Smooth muscle cell of trachea (primary cell): ENCODE measurements at places on chromosomes 7 and 10. TPM values are rescaled to one million over a fixed set of nuclear protein-coding genes. Genes with fewer than 3 reads are reported as not detected.

Gene CYP3A5
- 0.17 and 0.44 TPM in 2 replicates for total RNA-seq

Gene PTPRN2
- 0.29 and 0.50 TPM in 2 replicates for total RNA-seq

Gene VAX1
- total RNA-seq: not detected in 2 replicates

Gene AKR1C1
- total RNA-seq: 528 and 638 TPM in 2 replicates

Gene MBLAC1
- total RNA-seq: 2.5 and 3.6 TPM in 2 replicates

Gene NEUROG3
- not detected in 2 replicates for total RNA-seq

Gene GATA3
- total RNA-seq: not detected in 2 replicates

Gene FAM25A
- total RNA-seq: not detected in 2 replicates

Gene SCART1
- 3.0 and 3.9 TPM in 2 replicates for total RNA-seq

Gene FANK1
- 1.3 and 3.1 TPM in 2 replicates for total RNA-seq

Gene PDIA4
- 315 and 354 TPM in 2 replicates for total RNA-seq

Gene VWC2
- total RNA-seq: not detected in 2 replicates

Gene SP8
- not detected in 2 replicates for total RNA-seq

Gene PRPS1L1
- total RNA-seq: 0.15 TPM in 1 of 2 replicates, not detected in the other

Gene DNAJC1
- 37.5 and 39.1 TPM in 2 replicates for total RNA-seq

Gene CPA4
- 3.8 and 8.4 TPM in 2 replicates for total RNA-seq

Gene SYNPO2L
- not detected in 2 replicates for total RNA-seq

Gene BTRC
- total RNA-seq: 7.9 and 10.6 TPM in 2 replicates

Gene ITPRID1
- not detected in 2 replicates for total RNA-seq

Gene ZP3
- total RNA-seq: 0.87 and 7.1 TPM in 2 replicates

Gene CDC14C
- 0.15 and 0.17 TPM in 2 replicates for total RNA-seq

Gene MEIG1
- total RNA-seq: 0.50 TPM in 1 of 2 replicates, not detected in the other

Gene MRLN
- not detected in 2 replicates for total RNA-seq

Gene TRIM56
- total RNA-seq: 14.7 and 24.5 TPM in 2 replicates

Gene PRSS37
- total RNA-seq: not detected in 2 replicates

Gene ASIC3
- 0.17 TPM in 1 of 2 replicates, not detected in the other for total RNA-seq

Gene CCDC172
- not detected in 2 replicates for total RNA-seq

Gene STX1A
- 16.3 and 20.3 TPM in 2 replicates for total RNA-seq

Gene SH2D4B
- total RNA-seq: not detected in 2 replicates

Gene LRIT1
- total RNA-seq: not detected in 2 replicates

Gene CARD11
- total RNA-seq: not detected in 2 replicates

Gene TLX1
- total RNA-seq: not detected in 2 replicates

Gene CPA5
- total RNA-seq: 0.17 TPM in 1 of 2 replicates, not detected in the other

Gene FOXK1
- total RNA-seq: 29.5 and 32.4 TPM in 2 replicates

Gene TIMM23
- 61.2 and 84.8 TPM in 2 replicates for total RNA-seq

Gene CLDN3
- total RNA-seq: 0.33 TPM in 1 of 2 replicates, not detected in the other
